ENCODE measurements at places on chromosomes 1 and 21.

GRCh38 chr1:174974711-174975119 is 25.0 kb upstream of the CACYBP start:
- no peak for DNase-seq

- no peak for DNase-seq
These were observed 220.7 kb downstream of the TOMM20 start for GRCh38 chr1:234907940-234908405.

DNA sequence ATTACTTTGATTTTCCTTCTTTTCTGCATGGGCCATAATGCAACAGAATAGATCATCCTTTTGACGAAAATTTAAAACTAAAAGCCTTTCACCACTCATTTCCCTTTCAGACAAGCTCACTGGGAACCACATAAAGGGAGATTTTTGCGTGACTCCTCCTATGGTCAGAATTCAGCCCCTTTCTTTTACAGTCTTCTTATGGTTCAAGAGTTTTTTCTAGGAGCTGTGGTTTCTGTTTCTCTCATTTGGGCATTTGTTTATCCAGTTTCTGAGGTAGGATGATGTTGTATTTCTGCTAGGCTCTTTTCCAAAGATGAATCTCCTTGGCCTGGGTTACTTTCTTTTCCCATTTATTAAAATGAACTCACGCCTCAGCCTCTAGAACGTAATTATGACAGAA is 16.9 kb downstream of the RGS1 start:
- DNase-seq, result no peak

- no peak for DNase-seq
These were observed 395.0 kb upstream of the USP24 start for GRCh38 chr1:55610203-55610602.
